ENCODE measurements at places on chromosomes 1 and 21.

DNA sequence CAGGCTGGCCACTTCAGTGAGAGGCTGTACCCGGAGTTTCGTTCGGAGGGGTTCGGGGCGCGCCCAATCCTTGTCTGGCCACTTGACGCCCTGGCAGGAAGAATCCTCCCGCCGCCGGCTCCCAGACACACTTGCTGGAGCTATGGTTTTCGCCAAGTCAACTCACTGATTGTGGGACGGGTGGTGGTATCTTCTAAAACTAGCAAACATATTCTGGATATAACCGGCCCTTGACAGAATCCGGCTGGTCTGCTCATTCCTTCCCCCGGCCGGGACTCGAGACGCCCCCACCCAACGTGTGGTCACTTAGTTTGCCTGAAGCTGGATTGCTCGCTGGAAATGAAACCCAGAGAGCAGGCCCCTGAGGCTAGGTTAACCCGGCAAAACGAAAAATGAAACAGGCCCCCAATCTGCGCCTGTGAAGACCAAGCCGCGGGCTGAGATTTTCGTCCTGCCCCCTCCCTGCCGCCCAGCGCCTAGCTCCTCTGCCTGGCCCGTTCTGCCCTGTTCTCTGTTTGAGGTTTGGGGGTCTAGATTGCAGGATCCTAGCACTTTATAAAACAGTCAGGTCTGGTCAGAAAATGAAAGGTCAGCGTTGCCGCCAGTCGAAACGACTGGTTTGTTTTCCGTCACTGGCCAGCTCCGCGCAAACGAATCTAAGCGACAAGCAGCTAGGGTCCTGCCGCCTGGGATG, 4.6 kb downstream of the GFI1 start:
- DNase-seq, result no peak

DNA sequence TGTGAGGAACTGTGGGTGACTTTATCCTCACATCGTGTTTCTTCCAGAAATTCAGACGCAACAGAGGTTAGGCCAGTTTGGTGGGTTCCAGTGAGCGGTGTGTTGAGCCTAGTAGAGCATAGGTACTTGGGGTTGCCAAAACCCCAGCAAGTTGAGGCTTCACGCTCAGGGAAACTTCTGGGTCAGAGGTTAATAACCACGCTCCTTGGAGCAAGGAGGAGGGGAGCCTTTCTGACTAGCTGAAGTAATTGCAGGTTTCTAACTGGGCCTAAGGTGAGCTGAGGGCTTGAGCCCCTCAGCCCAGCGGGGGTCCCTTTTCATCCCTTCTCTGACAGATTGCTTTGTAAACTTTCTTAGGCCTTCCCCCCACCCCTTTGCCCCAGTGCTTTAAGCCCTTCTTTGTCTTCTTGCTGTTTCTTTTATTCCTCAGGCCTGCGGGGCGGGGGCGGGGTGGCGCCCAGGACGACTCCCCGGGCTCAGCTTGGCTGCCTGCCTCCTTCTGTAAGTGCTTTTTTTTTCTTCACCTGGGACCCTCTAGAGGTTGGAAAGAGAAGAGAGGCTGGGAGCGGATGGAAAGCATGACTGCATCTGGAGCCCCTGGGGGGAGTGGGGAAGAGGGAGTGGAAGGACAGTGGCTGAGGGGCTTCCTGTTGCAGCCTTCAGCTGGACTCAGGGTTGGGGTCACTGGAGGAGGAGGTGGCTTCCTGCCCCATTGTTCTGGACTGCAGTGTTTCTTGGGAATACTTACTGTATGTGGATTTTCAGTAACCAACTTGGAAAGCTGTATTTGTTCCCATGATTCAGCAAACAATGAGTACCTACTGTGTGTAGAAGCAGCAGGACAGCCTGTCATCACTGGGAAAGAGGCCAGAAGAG, 1.3 kb upstream of the ZNF436 start:
- no peak for DNase-seq

DNA sequence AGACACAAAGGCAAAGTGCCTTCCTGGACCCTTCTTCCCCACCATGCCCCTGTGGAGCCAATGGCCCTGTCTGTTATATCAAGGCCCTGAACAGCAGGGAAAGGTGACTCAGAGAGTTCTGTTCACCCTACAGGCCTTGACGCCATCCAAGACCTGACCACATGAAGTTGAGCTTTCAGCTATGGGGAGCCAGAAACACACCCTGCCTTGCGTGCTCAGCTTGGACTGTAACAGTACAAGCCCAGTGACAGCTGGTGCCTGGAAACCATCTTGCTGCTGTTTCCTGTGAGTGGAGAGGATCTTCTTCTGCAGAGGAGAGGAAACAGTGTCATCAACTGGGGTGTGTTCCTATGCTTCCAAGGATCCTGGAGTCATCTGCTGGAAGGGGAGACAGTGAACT, 165.0 kb upstream of the IRF2BP2 start:
- DNase-seq, result no peak

DNA sequence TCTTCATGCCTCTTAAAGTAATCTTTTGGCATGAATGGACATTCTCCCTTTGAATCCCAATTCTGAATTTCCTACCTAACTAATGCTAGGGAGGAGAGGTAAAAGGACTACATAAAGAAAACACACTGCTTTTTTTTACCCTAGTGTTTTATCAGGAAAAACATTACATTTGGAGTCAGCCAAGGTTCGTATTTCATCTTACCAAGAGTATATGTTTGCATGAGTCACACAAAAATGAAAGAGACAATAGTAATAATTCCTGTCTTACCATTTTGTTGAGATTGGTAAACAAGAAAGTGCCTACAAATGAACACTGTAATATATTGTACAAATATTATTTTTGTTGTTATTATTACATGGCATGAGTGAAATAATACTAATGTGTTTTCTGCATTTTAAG, 112.9 kb upstream of the WARS2 start:
- no peak for DNase-seq

- DNase-seq, result no peak
These were observed 137.2 kb upstream of the CAMK1G start for GRCh38 chr1:209446356-209446755.

- no peak for DNase-seq
These were observed 6.1 kb upstream of the CELSR2 start for GRCh38 chr1:109243221-109243620.

- DNase-seq, result no peak
These were observed 6.0 kb upstream of the FCRL2 start for GRCh38 chr1:157782931-157783330.

DNA sequence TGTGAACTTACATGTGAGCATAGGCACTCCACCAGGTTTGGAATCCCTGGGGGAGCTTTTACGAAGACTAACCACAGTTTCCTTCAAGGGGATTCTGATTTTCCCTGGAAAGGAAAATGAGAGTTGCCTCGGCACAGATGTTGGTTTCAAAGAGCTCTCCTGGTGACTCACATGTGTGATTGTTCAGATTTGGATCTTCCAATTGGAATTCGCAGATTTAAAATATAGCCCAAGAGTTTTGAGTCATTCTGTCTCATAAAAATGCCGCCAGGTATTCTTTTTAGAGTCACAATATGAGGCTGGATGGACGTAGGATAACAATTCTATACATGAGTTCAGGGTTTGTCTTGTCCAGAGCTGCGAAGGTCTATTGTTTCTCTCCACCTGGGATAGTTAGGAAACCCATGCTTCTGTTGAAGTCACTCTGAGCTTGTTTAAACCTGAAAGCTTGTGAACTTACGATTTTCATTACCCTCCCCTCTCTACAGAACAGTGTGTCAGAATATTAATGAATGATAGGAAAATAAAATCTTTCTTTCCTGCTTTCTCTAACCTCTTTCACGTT, 64.9 kb downstream of the TGFB2 start:
- DNase-seq, result no peak

DNA sequence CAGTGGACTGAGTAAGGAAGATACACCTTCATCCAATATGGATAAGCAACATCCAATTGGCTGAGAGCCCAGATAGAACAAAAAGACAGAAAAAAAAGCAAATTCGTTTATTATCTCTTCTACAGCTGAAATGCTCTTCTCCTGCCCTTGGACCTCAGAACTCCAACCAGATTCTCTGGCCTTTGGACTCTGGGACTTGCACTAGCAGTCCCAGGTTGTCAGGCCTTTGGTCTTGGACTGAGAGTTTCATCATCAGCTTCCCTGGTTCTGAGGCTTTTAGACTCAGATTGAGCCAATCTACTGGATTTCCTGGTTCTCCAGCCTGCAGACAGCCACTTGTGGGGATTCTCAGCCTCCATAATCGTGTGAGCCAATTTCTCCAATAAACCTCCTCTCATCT, 926.8 kb downstream of the PLA2G4A start:
- no peak for DNase-seq

- DNase-seq, result no peak
These were observed 151.3 kb downstream of the RUNX1 start for GRCh38 chr21:34897828-34898227.

GRCh38 chr1:179447489-179447888, 81.7 kb downstream of the AXDND1 start:
- DNase-seq, result no peak

DNA sequence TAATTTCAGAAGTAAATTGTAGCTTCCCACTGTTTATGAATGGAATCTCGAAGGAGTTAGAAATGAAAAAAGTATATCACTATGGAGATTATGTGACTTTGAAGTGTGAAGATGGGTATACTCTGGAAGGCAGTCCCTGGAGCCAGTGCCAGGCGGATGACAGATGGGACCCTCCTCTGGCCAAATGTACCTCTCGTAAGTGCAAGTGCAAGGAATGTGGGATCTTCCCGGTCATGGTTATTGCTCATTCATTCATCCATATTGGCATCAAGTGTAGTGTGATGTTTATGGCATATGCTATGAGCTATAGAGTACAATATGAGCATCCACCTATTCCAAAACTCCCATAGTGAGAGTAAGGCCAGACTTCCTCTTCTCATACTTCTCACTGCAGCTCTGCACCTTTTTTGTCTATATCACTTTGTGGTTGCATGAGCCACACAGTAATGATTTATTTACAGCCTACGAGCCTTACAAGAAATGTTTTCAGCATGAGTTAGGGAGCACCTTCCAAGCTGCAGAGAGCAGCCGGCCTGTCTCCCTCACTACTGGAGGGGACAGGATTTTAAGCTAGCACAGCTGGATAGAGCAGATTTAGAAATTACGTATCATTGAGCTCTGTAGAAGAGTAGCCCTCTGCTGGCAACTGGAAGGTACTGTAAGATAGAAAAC, 24.9 kb upstream of the CR1L start:
- no peak for DNase-seq

- no peak for DNase-seq
These were observed 42.4 kb upstream of the ROR1 start for GRCh38 chr1:63731117-63732043.

DNA sequence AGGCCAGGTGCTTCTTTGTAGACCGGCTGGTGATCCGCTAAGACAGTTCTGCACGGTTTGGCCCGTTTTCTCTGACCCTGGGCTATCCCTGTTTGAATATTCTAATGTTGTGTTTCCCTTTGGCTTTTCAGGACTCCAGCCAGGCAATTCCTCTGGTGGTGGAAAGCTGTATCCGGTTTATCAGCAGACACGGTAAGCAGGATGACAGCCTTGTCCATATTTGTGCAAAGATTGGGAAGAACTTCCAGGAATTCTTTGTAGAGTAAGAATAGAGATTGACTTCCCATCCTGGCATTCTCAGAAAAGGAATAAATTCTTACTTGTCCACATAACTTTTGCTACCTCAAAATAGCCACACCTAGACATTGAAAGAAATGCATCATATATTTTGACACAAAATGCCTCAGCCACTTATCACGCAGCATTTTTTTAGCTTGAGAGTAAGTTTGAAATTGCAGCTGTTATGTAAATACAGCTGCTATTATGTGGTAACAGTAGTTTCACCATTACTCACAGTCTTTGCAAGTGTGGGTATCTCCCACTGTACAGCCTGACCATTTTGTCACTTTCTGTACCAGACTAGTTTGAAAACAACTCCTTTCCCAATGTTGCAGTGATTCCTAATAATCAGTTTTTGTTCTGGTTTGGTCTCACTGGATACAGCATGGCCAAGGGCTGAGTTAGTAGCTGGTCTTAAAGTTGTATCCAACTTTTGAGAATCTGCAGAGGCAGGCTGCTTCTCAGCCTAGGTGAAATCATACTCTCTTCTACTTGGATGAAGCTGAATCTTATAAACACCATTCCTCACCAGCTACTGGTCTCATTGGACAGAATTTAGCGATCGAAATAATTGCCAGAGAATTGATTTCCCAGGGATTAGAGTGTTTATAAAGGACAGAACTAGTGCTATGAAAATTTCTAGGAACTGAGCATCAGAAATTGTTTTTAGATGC, 40.0 kb upstream of the IKBKE start:
- no peak for DNase-seq

- DNase-seq, result no peak
These were observed 161.4 kb downstream of the MAGI3 start for GRCh38 chr1:113551728-113552127.

GRCh38 chr21:46621457-46622182, 13.9 kb upstream of the PRMT2 start:
- DNase-seq, result no peak

- DNase-seq, result no peak
These were observed 14.5 kb downstream of the AXDND1 start for GRCh38 chr1:179380299-179380698.

DNA sequence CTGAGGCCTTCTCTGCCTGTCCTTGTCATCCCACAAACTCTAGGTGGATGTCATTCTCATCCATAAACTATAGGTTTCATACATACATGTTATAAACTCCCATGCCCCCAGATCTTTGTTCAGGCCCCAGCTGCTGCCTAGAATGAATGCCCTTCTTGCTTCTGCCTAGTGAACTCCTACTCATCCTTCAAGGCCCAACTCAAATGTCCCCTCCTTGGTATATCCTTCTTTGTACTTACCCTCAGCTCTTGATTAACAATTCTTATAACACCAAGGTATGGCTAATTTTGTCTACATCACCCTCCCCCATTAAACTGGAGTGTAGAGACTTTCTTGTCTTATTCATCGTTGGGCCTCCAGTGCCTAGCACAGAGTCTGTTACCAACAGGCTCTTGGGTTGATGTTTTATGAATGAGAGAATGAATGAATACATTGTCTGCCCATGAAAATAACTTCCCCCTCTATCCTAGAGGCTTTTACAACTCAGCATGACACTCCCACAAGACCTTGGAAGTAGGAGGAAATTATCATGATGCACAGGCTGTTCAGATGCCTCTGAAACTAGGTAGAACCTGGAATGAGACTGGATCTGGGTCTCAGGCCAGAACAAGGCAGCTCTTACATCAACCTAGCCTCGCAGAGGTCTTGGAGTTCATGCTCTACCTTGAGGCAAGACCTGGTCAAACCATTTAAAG, 26.9 kb downstream of the EPHB2 start:
- no peak for DNase-seq

DNA sequence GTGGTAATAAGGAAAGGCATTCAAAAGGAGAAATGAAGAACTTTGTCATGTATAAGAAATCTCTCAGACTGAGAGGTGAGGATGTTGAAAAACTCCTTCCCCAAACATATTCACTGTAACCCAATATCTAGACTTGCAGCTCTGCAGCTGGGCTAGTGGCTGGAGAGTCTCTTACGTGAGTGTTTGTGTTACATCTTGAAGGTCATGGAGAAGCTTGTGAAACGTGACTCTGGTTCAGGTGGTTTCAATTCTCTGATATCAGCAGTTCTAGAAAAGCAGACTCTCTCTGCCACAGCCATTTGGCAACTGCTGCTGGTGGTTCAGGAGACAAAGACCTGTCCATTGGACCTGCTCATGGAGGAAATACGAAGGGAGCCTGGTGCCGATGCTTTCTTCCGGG, 55.0 kb upstream of the EPHA8 start:
- no peak for DNase-seq
